Panc1 (cell line): ENCODE measurements at places on chromosomes 6 and 20.

- peak; percentile 56 for DNase-seq
Observed at GRCh38 chr6:100346203-100346602, 118.5 kb downstream of the SIM1 start.

DNA sequence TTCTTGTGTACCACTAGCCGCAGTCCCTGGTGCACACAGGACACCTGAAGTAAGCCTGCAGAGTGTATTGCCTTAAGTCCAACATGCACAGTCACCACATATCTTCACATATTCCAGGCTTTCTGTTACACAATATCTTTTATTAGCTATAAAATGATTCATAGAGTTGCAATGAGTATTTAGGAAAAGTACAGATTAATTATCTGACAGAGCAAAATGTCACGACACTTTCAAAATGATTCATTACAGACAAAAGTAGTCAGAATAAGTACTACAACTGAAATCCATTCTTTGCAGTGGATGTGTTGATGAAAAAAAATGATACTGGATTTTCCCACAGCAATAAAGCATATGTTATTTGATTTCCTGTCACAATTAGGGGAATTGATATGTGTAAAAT is 199.5 kb upstream of the ASCC3 start:
- DNase-seq = no peak

- no peak for DNase-seq
Observed at GRCh38 chr6:97663252-97663651, 380.2 kb upstream of the MMS22L start.

GRCh38 chr6:123854201-123854600 is 50.5 kb downstream of the NKAIN2 start:
- DNase-seq = no peak

GRCh38 chr20:53778041-53778516 is 184.4 kb upstream of the ZNF217 start:
- no peak for DNase-seq

GRCh38 chr20:22944062-22944461 is 91.0 kb upstream of the SSTR4 start:
- no peak for DNase-seq

GRCh38 chr6:43036712-43037111 is 15.3 kb downstream of the RRP36 start:
- no peak for DNase-seq

- no peak for DNase-seq
Observed at GRCh38 chr6:159985296-159985945, 16.5 kb downstream of the IGF2R start.

DNA sequence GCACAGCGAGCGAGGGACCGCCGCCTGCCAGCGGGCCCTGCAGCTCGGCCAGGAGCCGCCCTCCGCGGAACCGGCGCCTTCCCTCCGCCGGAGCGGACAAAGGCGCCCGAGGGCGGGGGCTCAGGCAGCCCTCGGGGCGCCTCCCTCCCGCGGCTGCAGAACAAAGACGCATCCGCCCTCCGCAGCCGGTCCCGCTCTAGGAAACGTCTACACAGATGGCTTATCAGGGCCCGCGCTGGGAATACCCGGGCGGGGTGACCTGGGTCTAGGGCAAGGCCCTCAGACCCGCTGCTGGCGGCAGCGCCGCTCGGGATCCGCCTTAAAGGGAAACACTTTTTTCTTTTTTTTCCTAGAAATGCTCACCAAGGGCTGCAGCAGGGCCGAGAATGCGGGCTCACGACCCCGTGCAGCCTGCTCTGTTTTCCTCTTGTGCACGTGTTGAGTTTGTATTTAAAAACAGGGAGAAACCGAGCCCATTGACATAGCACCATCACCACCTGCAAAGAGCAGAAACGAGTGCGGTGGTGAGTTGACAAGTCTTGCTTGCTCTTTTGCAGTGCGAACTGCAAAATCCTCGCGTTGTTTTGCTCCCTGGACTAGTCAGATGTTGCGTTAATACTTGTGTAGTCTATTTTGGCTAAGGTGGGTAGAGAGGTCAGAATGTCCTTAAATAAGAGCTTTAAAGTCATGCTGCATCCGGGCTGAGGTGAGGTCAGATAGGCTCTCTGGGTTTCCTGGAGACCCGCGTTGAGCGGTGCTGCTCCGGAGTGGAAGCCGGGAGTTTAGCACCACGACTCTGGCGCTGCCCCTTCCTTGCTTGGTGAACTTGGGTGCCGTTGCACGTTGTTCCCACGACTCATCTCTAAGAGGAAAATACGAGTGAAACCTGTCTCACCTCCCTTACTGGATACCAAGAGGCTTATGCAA is 1.1 kb upstream of the RPS6KA2 start:
- no peak for DNase-seq

GRCh38 chr6:372336-372911 is 19.1 kb upstream of the IRF4 start:
- no peak for DNase-seq

- DNase-seq = no peak
Observed at GRCh38 chr6:34305982-34306708, 57.3 kb upstream of the SMIM29 start.

DNA sequence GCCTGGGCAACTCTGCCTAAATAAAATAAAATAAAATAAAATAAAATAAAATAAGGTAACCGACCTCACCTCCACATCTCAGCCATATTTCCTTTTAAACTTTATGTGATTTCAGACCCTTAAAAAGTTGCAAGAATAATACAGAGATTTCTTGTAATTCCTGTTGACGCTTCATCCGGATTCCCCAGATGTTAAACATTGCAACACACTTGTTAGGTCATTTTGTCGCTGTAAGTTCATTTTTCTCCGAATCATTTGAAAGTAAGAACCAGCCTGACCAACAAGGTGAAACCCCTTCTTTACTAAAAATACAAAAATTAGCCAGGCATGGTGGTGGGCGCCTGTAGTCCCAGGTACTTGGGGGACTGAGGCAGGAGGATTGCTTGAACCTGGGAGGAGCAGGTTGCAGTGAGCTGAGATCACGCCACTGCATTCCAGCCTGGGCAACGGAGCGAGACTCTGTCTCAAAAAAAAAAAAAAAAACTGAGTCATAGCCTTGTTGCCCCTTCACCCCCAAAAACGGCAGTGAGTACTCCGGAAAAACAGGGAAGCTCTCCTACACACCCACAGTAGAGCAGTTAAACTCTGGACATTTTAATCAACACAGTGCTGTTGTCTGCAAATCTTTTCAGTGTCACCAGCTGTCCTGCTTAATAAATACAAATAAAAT is 5.9 kb downstream of the PYGB start:
- no peak for DNase-seq

- DNase-seq = no peak
Observed at GRCh38 chr6:5930143-5930770, 76.5 kb downstream of the NRN1 start.

- DNase-seq = no peak
Observed at GRCh38 chr6:150316936-150317335, 51.9 kb upstream of the IYD start.

- no peak for DNase-seq
Observed at GRCh38 chr20:46823271-46823751, 71.3 kb upstream of the EYA2 start.

DNA sequence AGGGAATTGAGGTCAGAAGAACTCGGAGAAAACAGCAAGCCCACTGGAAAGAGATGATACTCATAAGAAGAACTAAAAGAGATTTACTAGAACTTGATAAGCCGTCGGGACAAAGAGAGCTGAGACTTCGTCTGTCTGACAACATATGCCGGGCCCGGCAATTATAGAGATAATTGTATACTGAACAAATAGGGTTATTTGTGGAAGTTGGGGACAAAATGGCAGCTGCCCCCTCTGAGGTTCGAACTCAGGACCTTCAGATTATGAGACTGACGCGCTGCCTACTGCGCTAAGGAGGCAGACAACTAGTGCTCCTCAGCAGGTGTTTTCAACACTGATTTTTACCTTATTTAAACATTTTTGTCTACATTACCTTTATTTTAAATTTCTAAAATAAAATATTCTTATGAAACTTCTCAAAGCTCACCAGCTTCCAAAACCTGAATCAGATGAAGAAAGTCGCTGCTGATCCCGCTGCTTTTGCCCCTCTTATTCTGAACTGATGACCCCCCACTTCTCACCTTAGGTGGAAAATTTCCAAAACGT is 29.3 kb upstream of the TRIM27 start:
- no peak for DNase-seq

GRCh38 chr6:37990762-37991525 is 171.4 kb downstream of the ZFAND3 start:
- DNase-seq = no peak

DNA sequence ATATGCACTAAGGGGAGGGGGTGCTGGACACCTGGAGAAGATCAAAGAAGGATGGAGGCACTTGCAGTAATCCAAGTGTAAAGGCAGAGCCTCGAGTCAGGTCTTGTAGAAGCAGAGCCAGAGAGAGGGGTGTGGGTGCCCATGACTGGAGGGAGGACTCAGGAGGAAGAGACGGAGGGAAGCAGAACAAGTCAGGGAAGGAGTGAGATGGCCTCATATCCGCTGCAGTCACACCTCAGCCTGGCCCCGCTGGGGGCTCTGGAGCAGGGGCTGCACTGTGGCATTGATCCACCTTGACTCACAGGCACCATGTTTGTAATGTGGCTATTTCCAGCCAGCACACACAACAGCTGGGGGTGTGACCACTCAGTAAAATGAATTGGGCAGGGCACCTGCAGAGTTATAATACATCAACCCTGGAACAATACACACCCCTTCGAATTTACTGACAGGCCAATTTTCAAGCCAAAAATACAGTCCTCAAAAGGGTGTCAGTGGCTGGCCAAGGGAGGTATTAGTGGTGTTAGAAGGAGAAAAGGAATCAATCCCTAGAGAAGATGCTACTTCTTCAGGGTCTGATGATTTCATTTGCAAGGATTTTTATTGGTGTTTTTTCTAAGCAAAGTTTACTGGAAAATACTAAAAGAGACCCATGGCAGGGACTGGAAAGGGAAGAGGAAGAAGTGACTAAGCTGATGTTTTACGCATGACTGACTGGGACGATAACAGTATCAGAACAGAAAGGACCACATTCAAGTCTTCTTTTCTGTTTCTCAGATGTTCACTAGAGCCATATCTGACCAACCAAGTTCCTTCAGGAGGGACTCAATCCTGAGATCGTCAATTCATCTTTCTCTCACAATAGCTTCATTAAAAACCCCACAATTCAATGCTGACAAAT is 18.9 kb upstream of the NXT1 start:
- DNase-seq = no peak

- no peak for DNase-seq
Observed at GRCh38 chr6:30100585-30101443, 12.1 kb downstream of the TRIM31 start.

GRCh38 chr20:61422636-61423425 is 170.8 kb downstream of the CDH4 start:
- no peak for DNase-seq

- no peak for DNase-seq
Observed at GRCh38 chr6:84652356-84653026, 111.9 kb downstream of the TBX18 start.

GRCh38 chr6:5174756-5175549 is 85.8 kb downstream of the LYRM4 start:
- DNase-seq = no peak

GRCh38 chr6:32623693-32624092 is 13.5 kb upstream of the HLA-DQA1 start:
- no peak for DNase-seq

DNA sequence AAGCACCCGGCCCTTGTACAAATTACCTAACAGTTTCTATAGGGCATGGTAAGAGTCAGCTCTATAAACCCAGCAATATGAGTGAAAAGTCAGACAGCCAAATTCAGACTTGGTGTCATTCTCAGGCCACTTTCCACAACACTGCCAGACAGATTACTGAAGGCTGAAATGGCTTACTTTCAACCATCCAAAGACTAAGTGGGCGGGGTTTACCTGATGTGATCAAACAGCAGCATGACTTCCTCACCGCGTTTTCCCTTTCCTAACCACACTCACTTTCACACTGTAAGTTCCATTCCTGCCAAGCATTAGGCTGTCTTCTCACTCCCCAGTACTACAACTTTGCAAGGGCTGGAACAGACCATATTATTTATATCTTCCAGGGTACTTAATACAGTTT is 85.9 kb downstream of the SMLR1 start:
- no peak for DNase-seq

DNA sequence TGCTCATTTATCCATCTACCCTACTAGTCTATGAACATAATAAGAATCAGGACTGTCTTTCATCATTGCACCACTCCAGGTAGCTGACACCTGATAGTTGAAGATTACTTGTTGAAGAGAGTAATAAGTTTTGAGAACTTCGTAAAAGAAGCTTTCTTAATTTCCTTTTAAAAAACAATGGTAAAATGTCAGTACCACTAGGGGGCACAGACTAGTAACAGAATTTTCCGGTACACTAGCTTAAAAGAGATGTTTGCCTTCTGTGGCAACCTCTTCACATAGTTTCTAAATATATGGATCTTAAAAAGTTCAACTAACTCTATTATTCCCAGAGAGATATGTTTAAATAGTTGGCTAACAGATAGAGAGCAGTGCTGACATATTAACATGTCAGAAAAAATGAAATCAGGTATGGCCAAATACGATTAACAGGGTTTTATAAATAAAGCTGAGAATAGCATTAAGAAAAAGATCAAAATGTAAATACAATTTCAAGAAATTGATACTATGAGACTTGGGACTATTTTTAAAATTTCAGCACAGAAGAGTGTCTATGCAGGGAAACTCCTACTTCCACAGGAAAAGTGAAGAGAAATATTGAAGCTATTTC is 5.4 kb upstream of the KCNQ5 start:
- no peak for DNase-seq

DNA sequence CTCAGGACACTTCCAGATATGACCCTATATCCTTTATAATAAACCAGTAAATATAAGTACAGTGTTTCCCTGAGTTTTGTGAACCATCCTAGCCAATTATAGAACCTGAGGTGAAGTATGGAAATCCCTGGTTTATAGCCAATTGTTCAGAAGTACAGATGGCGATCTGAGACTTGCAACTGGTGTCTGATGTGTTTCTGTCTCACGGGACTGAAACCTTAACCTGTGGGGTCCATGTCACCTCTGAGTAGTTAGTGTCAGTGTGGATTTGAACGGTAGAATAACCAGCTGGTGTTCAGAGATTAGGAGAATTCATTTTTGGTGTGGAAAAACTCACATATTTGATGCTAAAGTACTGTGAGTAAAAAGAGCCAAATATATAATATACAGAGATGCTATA is 606.6 kb downstream of the MAFB start:
- no peak for DNase-seq

DNA sequence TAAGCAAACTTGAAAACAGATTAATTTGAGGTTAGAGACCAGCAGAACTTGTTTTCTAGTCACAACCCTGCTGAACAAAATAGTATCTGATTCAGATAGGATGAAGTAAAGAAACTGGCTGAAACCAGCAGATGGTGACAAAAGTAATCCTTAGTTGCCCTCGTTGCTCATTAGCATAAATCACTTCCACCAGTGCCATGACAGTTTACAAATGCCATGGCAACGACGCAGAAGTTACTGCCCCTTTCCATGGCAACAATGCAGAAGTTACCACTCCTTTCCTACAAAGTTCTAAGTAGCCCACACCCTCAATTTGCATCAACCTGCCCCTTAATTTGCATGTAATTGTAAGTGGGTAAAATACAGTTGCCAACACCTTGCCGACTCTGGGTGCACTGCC is 23.7 kb downstream of the SNRPB start:
- no peak for DNase-seq
